ENCODE measurements at places on chromosomes 1 and 21.

- no peak for DNase-seq
These were observed 576.6 kb downstream of the NPHP4 start for GRCh38 chr1:5415606-5416005.

- no peak for DNase-seq
These were observed 80.3 kb downstream of the LRIG2 start for GRCh38 chr1:113153116-113153803.

DNA sequence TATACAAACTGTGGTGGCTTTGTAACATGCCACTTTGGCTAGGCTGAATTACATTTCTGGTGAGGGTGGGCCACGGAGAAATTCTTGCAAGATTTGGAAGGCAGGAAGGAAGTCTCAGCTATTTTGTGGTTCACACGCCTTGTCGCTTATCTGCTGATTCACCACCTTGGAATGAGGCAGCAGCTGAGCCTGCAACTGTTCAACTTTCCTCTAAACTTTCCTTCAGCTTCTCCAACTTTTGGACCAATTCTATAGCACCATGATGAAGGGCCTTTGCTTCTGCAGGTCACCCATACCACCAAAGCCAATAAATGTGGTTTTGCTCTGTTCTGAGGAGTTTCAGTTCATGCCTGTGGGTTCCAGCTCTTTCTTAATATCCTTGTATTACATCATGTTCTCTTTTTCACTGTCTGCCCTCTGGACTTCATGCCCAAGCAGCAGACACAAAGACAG is 337.6 kb upstream of the SNX7 start:
- DNase-seq, result no peak

- DNase-seq, result peak; percentile 20
These were observed 618.2 kb downstream of the BRINP3 start for GRCh38 chr1:189859385-189859977.

GRCh38 chr21:33255404-33255803 is 10.8 kb upstream of the IL10RB start:
- no peak for DNase-seq

- no peak for DNase-seq
These were observed 65.5 kb downstream of the EPHB2 start for GRCh38 chr1:22776035-22776613.

GRCh38 chr1:162573136-162573535 is 11.6 kb downstream of the UAP1 start:
- DNase-seq, result no peak

DNA sequence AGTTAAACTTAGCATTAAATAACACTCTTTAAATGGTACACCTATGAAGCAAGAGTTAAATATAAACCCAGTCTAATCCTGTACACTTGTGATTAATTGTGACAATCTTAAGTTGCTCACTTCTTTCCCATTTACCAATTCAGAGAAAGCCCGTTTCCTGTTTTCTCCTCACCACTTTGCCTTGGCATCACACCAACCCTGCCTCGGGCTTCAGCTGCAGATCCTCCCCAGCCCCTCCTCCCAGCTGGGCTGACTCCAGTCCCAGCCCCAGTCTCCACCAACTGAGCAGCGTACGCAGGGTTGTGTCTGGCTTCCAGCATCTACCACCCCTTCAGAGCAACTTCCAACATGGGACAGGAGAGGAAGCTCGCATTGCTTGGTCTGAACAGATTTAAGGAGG is 4.1 kb downstream of the PYCR2 start:
- no peak for DNase-seq

GRCh38 chr1:29945426-29945825 is 709.1 kb downstream of the PTPRU start:
- DNase-seq, result no peak

- no peak for DNase-seq
These were observed 43.5 kb upstream of the MCOLN3 start for GRCh38 chr1:85091671-85092280.
